CD4-positive, alpha-beta T cell treated with Interleukin-4 for 4 hours (primary cell): ENCODE measurements at places on chromosomes 4 and X.

- no peak for DNase-seq
Measured at GRCh38 chrX:127552571-127552970, 499.6 kb downstream of the ACTRT1 start.

GRCh38 chrX:151712253-151712652 is 3.6 kb upstream of the FATE1 start:
- no peak for DNase-seq

DNA sequence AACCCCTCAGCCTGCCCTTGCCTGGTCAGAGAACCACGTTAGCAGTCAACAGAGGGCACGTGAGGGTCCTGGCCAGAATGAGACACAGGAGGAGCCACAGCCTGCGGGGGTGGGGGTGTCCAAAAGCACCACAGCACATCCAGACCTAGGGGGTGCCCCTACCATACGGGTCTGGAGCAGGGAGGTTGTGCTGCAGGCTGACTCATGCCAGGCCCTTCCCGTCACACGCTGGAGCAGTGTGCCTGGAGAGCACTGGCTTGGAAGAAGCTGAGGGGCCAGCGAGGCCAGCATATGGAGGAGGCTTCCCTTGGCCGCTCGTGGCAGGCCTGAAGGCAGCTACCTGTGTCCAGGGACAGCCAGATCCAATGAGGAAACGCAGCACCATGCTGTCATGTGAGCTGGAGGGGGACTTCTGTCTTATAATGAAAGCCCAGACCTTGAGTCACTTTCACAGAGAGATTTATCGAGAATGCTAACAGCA is 1.5 kb upstream of the IRAK1 start:
- DNase-seq, result no peak

DNA sequence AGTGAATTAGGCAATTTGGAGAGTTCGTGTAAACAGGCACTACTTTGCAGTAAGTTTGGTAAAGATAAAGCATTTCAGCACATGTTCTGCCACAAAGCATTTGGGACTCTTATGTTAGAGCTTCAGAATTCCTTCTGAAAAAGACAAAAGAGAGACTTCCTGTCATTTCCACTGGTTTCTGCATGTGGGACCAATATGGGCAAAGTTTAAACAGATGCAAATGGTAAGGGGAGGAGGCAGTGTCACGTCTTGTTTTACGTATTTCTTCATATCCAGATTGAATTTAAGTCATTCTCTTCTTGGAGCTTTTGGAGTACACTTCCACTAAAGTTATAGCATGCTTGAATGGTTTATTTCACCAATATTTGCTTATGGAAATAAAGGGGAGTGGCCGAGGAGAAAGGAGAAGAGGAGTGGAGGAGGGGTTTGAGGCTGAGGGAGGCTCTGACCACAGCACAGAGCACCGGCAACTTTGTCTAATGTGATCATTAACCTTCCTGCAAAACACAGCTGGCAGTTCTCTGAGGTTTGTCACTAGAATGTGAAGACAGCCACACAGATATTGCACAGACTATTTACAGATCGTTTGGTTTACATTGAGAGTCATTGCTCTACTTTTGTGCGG is at the start of gene APELA:
TSS of gene APELA (plus strand) at position 479 of the 625 bp plus-strand sequence. CDS start 154 bp downstream, outside the sequence.
- no peak for DNase-seq

DNA sequence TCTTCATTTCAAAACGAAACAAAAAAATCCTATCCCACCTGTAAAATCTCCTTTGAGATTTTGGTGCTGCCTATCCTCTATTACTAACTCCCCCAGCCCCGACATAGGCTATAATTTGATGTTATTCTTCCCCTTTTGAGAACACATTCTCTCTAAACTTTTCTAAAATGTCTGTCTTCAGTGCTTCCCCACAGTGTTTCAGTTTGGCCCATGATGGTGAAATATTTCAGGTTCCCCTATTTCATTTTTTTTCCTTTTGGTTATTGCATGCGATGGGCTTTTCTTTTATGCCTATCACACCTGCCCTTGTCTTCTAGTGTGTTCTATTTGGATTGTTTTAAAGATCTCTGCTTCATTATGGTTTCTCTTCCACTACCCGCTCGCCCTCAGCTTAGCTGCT is 14.7 kb downstream of the BCORL1 start:
- DNase-seq, result no peak

DNA sequence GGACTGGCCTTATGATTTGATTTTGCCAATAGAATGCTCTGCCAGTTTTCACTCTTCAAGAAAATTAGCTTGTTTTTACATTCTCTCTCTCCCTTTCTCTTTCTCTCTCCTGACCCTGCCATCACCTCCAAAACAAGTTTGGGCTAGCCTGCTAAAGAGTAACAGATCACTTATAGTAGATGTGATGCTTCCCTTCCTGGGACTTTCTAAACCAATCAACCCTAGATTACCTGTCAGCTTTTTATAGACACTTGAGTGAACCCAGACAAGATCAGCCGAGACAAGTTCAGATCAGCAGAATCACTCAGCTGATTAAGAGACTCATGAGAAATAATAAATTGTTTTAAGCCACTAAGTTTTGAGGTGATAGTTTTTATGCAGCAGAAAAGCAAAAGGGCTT is 521.2 kb downstream of the ANKRD50 start:
- DNase-seq, result no peak

GRCh38 chr4:87053176-87053658 is 118.4 kb downstream of the AFF1 start:
- DNase-seq, result no peak

DNA sequence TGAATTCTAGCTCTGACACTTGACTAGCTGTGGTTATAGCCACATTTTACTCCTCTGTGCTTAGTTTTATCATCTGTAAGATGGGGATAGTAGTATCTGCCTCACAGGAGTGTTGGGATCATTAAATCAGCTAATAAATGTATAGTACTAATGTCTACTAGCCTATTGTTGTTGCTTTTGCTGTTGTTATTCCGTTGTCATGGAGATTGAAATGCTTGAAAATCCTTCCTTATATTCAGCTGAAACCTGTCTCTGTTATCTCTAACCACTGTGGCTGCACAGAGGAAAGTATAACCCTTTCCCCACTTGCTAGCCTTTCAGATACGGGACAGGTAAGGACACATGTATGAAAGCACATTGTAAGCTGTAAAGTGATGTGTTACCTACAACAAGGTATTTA is 33.9 kb downstream of the CLCN5 start:
- no peak for DNase-seq

GRCh38 chrX:45889471-45889870 is 655.8 kb downstream of the ZNF674 start:
- DNase-seq, result no peak

GRCh38 chrX:154002215-154002719 is 17.4 kb downstream of the IRAK1 start:
- peak; percentile 67 for DNase-seq

GRCh38 chr4:86019906-86020305 is 339.9 kb downstream of the MAPK10 start:
- DNase-seq, result no peak

GRCh38 chrX:9634551-9634950 is 131.1 kb downstream of the GPR143 start:
- no peak for DNase-seq

- no peak for DNase-seq
Measured at GRCh38 chr4:77849278-77849965, 13.2 kb upstream of the MRPL1 start.

DNA sequence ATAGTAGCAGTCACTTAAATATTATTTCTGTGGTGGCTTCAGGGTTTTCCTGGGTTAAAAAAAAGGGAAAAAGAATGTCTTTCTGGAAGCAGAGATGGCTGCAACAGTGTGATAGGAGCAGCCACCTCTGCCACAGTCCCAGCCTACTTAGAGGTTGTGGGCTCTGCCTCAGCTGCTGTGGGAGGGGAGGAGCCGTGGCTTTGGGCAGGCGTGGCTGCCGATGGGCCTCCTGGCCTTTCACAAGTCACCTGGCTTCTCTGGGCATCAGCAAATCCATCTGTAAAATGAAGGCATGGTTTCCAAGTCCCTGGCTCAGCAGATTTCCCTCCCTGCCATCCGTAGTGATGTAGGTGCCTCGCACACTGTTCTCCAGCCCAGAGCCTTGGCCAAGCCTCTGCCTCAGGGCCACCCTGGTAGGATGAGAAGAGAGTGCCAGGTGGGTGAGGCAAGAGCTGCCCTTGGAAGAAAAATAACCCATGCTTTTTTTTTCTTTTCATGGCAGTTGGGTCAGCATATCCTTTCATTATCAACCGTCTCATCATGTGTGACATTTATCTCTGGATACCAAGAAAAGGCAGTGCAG is 66.1 kb downstream of the PTTG2 start:
- DNase-seq, result no peak

DNA sequence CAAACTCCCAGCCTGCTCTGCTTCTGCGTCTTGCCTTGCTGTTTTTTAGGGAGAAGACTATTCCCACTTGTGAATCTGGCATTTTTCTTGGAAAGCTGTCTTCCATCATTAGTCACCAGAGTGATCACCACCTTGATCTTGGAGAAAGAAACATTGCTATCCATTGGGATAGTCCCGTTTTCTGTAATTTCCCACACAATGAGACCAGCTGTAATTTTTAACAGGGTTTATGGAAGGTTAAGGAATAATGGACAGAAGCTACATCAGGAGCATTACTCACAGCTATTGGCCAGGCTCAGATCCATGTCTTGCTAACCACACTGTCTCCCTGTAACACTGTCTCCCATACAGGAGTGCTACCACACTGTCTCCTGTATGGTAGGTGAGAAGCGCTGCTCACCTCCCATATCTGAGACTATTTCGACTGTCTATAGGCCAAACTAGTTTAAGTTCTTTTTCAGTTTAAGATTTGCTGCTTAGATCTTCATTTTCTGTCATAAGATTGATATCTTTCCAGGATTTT is 523.0 kb downstream of the SPRY1 start:
- no peak for DNase-seq

DNA sequence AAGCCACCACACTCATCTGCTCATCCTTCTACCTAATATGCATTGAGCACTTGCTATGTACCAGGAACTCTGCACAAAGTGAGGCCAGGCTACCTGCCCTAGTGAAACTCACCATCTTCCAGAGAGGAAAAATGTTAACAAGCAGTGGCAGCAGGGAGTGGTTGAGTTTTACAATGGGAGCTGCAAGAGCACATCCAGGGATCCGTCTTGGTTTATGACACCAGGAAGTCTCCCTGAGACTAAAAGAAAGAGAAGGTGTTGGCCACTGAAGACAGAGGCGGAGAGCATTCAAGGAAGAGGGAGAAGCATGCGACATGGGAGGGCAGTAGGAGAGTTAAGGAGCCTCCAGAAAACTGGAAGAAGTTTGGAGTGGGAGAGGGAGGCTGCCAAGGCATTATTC is 178.1 kb upstream of the CPEB2 start:
- no peak for DNase-seq

GRCh38 chr4:124754681-124755080 is 42.1 kb upstream of the ANKRD50 start:
- no peak for DNase-seq
